AG08396 (cell line): ENCODE measurements at places on chromosomes 5 and 9.
A peak's percentile ranks its signal among the peaks of the same experiment; 100 is the strongest.

DNA sequence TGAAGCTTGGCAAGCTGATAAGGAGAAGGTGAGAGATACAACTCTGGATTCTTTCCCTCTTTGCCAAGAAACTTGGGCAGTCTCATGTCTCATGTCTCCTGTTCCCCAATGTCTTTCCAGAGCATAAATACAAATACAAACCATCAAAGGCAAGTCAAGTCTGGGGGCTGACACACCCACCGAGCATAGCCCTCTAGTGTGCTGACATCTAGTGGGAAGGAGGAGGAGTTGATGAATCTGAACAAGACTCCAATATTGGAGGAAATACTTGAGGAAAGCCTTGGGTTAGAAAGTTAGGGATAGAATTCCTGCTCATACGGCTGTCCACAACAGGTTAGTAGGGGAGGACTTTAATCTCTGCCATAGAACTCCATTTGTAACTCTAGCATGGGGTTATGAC lies 8.6 kb downstream of the MLANA start:
- DNase-seq = no peak

DNA sequence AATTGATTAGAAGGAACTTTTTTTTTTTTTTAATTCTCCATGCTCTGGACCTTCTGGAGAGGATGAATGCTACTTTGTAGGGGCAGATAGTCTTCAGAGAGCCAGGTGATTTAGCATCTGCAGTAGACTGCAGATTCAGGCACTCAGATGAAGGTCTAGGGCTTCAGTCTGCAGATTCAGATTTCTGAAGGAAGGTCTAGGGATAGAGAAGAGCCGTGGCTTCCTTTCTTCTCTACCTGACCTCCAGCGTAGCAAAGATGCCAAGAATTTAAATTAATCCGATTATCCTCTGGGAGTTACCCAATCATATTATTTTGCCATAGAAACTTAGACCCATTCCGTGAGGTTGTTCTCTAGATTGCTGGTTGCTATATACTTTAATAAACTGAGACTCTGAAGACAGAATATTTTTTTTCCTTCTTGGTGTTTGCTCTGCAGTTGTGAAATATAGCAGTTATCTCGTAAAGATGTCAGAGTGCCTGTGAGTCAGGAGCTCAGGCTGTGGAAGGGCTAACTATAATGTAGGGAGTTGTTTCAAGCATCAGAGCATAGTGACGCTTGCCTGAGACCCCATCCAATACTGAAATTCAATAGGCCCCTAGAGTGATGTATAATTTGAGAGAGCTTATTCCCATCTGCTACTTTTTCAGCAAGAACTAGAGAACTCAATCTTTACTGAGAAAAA lies 132.7 kb upstream of the SLC12A2 start:
- DNase-seq = no peak

DNA sequence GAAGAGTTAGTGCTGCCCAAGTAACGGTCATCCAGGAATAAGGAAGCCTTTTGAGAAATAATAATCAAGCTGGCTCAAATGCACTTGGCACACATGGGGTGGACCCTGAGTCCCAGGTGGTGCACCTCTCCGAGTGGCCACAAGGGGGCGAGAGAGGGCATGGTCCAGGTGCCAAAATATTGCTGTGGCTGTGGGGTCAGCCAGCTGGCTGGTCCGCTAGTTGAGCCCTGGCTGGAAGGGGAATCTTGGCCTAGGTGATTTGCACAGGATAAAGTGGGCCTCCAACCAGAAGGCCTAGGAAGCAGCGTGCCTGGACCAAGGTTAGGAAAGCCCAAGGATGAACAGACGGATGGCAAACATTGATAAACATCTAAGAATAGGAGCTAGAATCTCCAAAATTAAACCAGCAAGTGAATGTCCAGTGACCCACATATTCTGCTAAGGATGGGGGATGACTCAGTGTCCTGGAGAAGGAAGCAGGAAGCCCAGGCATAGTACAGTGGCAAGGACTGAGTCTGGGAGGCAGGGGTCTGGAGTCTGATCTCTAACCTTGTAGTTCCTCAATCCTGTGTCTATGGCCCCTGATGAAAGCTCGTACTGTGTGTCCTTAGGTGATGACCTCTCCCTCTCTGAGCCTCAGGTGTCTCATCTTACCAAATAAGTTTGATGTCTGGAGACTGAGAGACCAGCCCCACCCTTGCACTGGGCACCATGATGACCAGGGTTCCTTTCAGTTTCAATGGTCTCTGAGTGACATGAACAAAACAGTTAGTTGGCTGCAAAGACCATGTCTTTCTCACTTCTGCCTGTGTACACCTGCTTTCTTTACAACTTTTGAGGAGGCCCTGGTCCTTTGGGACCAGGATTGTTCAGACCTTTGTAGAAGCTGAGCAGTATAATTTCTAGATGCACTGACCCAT lies 19.2 kb upstream of the SHB start:
- peak; percentile 75 for DNase-seq

- DNase-seq = no peak
Measured at GRCh38 chr9:134385915-134386314, 59.7 kb downstream of the RXRA start.

DNA sequence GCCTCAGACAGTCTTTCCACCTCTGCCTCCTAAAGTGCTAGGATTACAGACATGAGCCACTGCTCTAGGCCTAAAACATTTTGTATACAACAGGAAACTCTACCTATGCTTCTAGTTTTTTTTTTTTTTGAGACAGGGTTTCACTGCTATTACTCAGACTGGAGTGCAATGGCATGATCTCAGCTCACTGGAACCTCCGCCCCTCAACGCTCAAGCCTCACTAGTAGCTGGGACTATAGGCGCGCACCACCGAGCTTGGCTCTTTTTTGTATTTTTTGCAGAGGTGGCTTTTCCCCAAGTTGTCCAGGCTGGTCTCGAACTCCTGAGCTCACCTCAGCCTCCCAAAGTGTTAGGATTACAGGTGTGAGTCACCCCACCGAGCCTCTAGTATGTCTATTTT lies 5.4 kb downstream of the HSPA9 start:
- no peak for DNase-seq

GRCh38 chr5:26884481-26884880 lies 153.9 kb downstream of the CDH9 start:
- DNase-seq = no peak

DNA sequence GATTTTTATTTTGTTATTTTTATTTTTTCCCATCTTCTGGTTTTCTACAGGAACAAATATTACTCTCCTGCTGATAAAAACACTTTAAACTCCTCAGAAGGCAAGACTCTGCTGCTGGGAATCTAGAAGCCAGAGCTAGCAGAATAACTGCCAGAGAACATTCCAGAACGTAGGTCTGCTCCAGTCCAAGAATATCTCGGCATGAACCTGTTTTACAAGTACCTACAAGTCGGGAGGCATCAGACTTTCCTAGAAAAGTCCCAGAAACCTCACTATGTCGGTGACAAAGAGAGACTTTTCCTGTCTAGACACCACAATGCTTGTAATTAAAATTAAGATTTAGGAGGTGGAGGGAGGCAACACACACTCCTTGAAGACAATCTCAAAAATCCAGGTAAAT lies 41.4 kb downstream of the FABP6 start:
- DNase-seq = no peak

GRCh38 chr9:111272581-111272980 lies 57.4 kb downstream of the OR2K2 start:
- DNase-seq = no peak

DNA sequence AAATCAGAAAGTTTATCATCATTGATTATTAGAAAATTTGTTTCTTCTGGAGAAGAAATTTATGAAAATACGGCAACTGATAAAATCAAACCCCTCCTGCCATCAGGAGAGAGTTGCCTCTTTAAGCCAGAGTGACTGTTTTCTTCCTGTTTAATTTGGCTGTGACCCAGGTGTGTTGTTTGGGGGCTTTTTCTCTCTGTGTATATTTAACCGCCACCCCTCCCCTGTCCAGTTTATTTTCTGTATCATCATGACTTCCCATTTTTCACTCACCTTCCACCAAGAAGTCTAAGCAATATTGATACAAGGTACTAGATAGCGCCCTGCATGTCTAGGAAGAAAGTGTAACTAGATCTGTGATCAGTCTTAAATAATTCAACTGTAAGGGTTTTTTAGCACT lies 50.1 kb downstream of the FAM78A start:
- DNase-seq = no peak

DNA sequence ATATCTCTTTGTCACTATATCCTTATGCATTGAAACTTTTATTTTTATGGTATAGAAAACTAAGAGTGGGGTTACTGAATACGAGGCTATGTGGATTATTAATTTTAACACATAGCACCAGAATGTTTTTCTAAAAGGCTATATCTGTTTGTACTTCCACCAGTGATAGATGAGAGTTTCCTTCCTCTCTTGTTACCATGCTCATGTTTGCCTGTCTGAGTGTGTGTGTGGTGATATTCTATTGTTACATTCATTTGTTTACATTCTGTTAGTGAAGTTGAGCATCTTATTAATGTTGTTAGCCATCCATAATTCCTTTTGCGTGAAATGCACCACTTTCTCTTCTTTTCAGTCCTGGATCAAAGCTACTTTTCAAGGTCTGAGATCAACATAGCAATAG lies 54.1 kb upstream of the ALDH1A1 start:
- no peak for DNase-seq

GRCh38 chr5:172630482-172630881 lies 10.6 kb upstream of the NEURL1B start:
- DNase-seq = no peak

DNA sequence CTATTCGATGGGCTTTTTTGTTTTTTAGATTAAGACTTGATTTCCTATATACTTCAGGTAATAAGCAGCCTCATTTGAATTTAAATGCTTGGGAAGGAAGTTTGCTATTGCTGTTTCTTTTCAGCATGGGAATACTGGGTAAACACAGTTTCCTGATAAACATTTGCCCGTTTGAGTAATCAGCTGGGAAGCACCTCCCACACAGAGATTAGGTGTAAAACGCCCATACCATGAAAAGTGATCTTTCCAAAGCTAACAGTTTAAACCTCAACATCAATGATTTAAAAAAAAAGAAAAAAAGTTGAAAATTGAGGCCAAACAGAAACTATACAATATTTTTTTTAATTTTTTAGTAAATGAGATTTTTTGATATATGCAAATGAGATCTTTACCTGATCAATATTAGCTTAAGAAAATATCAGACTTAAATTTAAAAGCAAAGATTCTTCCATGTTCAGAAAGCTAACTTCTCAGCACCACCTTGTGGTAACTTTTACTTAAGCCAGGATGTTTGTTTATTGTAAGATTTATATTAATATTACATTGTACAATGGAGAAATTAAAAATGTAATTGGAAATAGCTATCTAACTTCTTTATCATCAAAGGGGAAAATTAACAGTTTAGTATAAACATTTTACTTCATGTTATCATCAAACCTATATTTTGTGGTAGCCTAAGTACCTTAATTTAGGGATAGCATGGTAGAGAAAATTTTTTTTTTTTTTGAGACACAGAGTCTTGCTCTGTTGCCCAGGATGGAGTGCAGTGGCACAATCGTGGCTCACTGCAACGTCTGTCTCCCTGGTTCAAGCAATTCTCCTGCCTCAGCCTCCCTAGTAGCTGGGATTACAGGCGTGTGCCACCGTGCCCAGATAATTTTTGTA lies 39.8 kb downstream of the F2RL2 start:
- DNase-seq = no peak

DNA sequence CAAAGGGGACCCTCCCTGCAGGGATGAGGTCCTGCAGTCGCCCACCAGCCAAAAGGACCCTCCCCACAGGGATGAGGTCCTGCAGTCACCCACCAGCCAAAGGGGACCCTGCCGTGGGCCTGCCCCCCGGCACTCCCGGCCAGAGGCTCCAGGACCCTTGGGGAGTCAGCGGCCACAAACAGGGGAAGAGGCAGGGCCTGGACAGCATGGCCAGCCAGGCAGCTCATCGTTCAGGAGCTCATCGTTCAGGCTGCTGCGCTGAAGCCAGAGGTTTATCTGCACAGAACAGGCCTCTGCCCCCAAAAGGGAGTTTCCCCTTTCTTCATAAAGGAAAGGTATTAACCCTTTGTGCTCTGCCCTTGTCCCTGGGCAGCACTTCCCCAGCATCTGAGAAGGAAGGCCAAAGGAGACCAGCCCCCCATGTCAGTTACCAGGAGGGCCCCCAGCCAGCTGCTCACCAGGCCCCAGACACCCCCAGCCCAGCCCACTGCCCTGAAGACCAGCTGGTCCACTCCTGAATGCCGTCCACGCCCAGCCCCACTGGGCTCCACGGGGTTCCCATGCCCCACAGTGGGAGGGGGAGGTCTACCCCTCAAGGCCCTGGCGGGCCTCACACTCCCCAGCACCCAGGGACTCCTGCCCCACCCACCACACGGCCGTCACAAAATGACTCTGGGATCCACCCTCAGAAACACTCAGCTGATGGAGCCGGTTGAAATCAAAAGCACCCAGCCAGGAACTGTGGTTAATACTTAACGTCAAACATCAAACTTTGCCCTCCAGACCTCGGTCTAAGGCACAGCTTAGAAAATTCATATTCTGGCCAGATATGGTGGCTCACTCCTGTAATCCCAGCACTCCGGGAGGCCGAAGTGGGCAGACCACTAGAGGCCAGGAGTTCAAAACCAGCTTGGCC lies 6.3 kb downstream of the SLC12A7 start:
- DNase-seq = no peak

GRCh38 chr9:35566417-35566816 lies 38.6 kb upstream of the TESK1 start:
- DNase-seq = peak; percentile 41

GRCh38 chr5:131355971-131356528 lies 92.2 kb downstream of the CDC42SE2 start:
- DNase-seq = peak; percentile 8

GRCh38 chr9:15524845-15525455 lies 14.2 kb upstream of the PSIP1 start:
- no peak for DNase-seq

DNA sequence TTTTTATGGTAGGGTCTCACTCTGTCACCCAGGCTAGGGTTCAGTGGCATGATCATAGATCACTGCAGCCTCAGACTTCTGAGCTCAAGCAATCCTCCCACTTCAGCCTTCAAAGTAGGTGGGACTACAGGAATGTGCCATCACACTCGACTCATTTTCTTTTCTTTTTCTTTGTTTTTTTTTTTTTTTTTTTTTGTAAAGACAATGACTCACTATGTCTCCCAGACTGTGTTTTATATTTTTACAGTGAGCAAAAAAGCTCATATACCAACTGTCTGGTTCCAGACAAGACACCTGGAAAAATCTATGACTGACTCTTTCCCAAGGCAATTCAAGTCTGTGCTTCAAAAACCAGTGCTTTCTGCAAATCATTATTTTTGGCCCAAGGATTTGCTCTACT lies 10.8 kb upstream of the FOXD1 start:
- DNase-seq = no peak

DNA sequence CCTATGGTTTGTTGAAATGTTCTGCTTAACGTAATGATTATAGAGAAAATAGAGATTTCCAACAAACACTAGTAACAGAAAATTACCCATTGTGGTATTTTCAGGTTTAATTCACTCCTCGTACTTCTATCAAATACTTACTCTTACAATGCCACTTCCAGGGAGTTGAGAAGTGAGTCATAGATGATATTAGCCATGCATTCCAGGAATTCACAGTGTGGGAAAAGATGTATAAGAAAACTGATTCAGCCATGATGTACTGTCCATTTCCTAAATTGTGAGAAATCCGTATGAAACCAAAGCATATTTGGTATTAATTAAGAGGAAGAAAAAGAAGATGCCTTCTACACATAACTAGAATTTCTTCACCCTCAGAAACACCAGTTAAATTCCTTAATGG lies 1854.6 kb upstream of the WWC1 start:
- DNase-seq = no peak
